PC-3 (cell line): ENCODE measurements at places on chromosomes 3 and 15. TPM values are rescaled to one million over a fixed set of nuclear protein-coding genes. Genes with fewer than 3 reads are reported as not detected.

DNA sequence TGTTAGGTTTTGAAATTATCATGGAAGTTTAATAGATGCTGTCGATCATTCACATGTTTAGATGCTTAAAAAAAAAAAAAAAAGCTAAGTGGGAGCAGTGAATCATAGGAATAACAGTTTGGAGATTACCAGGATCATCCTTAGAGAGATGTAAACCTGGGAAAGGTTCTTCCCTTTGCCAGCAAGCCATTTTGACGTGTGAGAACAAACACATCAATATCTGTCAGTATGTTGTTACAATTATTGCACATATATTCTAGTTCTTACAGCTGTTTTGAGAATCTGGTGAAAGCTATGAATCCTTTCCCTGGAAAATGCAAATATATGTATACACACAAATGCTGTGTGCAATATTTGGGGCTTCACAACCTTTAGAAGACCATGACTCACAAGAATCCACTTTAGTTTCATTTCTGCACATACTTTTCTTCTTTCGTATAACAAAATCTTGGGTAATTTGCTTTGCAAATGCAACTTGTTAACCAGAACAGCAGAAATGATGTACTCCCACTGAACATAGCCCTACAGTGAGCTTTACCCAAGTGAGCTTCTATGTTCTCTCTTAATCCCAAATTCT is 12.0 kb downstream of the NFKBIZ start:
- DNase-seq, result no peak

DNA sequence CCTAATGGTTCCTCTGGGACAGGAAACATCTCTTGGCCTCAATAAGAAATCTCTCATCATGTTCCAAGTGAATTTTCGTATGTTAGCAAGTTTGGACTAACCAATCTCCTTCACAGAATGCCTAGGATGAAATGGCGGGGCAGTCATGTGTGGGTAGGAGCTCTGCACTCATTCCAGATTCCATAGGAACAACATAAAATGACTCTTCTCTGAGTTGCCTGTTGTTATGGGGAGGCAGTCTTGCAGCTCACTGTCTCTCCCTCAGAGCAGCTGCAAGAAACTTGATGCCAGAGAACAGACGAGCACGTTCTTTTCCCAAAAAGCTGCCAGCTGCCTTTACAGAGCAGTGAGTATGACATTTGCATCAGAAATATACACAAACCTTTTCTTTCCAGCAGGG is 34.1 kb downstream of the SPATA12 start:
- DNase-seq, result no peak

DNA sequence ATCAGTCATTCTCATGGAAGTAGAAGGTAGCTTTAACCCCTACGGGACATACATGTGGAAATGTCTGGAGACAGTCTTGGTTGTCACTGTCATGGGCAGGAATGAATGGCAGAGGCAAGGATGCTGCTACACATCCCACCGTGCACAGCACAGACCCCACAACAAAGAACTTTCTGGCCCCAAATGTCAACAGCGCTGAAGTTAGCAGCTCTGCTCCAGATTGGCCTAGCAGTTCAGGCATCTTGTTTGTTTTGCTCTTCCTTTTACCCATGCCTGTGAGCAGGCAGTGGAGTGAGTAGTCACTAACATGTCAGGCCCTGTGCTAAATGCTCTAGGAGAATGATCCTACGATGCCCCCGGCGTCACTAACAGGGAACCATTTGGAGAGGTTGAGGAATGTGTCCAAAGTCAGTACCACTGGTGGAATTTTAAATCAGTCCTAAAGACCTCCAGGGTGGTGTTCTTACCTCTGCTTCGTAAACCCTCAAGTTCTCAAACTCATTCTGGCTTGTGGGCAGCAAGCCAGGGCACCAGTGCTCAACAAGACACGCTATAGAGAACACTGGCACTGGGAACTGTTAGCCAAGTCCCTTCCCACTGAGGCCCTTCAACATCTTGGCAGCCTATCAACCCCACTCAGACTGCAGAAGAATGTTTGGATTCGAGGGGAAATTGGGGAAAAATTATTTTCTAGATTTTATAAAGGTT is 142.2 kb downstream of the FOXP1 start:
- no peak for DNase-seq

DNA sequence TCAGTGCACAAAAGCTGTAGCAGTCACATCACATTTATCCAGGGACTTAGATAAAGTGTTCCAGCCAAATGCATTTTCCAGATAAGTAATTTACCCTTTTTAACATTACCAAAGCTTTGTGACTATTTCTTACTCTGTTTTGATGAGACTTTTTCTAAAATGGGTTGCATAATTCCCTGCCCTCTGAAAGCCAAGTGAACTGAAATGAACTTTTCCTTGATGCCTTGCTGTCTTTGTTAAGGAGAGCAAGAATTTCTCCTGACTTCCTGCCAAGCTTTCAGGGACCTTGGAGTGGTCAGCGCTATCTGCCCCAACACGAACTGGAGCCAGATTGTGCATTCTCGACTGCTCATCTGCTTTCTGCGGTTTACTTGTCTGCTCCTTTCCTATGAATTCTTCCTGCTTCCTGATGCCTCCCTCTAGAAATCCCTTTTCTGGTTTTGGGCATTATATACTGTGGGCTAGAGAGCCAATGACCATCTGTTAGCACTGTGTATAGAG is 34.8 kb downstream of the EIF4E3 start:
- DNase-seq, result no peak

DNA sequence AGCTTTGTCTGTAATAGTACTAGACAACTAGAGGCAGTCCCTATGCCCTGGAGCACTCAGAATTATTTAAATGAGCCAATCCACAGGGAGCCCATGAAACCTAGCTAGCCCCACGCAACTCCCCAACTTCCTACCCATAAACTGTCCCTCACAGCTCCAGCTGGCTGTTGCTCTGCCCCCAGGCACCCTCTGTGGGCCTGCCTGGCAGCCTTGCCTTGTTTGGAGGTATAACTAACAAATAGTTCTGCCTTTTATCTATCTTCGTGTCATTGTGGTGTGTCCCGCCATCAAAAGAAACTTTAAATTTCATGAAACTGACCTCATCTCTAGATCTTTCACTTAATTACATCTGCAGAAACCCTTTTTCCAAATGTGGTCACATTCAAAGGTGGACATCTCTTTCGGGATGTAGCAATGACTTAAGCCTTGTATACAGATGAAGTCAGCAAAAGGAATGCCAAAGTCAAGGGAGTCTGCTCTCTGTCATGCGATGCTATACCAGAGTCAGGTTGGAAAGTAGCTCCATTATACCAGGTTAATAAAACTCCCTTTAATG is 1.8 kb upstream of the RTP3 start:
- DNase-seq, result peak; percentile 64

GRCh38 chr3:170622369-170623159 is 36.7 kb upstream of the SLC7A14 start:
- DNase-seq, result no peak

GRCh38 chr15:41231422-41232226 is 556 bp downstream of the CHP1 start:
- no peak for DNase-seq

DNA sequence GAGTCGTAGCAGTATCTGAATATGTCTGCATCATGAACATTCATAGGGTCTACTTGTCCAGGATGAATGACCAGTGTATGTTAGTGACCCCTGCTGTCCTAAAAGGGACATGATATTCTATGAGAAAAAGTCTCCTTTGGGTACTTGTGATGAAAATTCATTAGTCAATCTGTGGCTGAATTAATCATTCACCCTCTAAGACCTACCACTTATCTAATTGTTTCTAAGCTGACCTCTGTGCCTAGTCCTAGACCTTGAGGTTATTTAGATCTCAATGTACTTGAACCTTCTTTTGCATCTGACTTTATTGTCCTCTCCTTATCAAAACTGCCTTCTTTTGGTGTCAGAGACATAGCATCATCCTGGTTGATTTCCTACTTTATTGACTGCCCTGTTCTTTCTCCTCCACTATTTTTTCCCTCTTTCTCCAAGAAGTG is 799.3 kb downstream of the DIPK2A start:
- DNase-seq, result peak; percentile 45

- DNase-seq, result peak; percentile 95
Observed at GRCh38 chr3:72520690-72521308, 327.4 kb downstream of the SHQ1 start.

DNA sequence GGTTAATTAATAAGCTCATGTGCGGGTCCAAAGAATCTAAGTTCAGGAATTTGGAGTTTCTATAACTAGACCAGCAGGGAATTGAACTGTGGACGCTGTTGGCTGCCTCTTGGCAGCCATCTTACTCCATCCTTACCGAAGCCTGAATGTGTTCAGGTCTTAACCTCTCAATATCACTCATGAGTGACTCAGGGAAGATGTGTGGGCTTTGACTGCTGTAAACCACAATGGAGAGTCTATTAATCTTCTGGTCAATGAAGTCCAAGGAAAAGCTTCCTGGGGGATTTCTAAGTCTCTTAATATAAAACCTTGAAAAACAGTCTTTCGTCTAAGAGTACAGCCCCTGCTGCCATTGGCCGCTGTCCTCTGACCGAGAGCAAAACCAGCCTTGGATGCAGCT is 46.7 kb upstream of the OXTR start:
- DNase-seq, result no peak

GRCh38 chr3:32421185-32421584 is 29.5 kb downstream of the CMTM7 start:
- DNase-seq, result peak; percentile 23

- DNase-seq, result no peak
Observed at GRCh38 chr3:130758624-130759369, 12.2 kb upstream of the PIK3R4 start.

DNA sequence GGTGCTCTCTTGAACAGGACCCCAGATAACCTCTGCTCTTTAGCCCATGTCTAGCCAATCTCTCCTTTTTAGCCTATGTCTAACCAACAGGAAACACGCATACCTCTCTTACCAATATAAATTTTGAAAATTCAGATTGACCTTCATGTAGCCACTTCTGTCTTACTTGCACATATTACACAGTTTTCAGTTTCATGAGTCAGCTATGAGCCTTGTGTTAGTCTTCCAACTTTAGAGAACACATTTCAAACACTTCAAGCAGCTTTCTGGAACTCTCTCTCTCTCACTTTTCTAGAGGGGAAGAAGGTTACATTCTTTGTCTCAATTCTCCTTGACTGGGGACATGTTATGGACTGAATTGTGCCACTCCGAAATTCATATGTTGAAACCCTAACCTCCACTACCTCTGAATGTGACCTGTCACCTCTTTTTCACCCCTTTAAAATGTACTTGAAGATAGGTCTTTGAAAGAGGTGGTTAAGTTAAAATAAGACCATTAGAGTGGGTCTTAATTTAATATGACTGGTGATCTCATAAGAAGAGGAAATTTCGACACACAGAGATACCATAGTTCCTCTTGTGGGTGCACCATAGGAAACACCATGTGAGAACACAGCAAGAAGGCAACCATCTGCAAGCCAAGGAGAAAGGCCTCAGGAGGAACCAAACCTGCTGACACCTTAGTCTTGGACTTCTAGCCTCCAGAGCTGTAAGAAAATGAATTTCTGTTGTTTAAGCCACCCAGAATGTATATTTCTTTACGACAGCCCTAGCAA is 480.3 kb upstream of the ALCAM start:
- peak; percentile 63 for DNase-seq

DNA sequence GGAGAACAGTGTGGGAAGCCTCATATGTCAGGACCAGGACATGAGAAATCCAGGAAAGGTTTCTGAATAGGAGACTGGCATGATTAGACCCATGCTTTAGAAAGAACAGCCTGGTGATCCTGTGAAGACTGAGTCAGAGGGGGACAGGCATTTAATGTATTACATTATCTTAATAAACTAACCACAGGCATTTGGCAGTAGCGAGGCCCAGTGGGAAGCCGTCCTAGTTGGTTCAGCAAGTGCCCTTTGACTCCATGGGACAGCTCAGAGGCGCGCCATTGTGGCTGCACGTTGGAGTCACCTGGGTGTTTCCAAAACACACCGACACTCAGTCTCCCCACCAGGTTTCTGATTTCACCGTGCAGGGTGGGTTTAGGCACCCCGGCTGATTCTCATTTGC is 90.5 kb upstream of the DGKG start:
- peak; percentile 95 for DNase-seq

- DNase-seq, result no peak
Observed at GRCh38 chr3:197485143-197485542, 70.6 kb downstream of the BDH1 start.

DNA sequence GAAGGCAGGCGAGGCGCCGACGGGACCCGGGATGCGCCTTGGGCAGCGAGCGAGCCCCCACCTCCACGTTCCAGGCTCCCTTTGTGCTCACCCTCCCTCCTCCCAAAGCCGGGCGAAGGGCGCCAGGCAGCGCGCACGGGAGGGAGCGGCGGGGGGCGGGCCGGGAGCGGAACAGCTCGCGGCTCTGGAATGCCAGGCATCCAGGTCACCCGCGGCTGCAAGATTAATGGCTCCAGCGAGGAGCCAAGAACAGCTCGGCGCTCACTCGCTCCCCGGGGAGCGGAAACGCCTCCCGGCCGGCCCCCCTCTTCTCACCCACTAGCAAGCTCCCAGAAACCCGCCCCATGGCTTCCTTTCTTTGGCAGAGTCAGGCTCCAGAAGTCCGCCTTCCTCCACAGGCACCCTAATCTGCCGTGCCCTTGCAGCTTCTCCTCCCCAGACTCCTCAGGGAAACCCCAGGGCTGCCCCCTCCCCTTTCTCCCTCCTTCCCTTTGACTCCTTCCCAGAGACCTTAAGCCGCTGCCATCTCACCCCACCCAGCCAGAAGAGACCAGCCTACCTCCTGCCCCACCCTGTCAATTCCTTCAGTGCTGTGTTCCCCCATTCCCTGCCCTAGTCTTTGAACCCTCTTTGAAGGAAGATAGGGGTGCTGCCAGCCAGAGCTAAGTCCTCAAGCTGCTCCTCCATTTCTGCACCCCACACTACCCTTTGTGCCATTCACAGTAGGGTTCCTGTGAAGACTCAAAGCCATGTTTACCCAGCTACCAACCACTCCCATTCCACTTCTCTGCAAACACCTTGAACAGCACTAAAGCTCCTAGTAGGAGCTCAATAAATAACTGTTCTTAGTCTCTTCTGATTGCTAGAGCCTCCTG is 9.9 kb downstream of the AMOTL2 start:
- peak; percentile 94 for DNase-seq

- no peak for DNase-seq
Observed at GRCh38 chr3:127166501-127167065, 26.3 kb upstream of the PRR23E start.

GRCh38 chr15:79632457-79632856 is 200.3 kb downstream of the MINAR1 start:
- no peak for DNase-seq

DNA sequence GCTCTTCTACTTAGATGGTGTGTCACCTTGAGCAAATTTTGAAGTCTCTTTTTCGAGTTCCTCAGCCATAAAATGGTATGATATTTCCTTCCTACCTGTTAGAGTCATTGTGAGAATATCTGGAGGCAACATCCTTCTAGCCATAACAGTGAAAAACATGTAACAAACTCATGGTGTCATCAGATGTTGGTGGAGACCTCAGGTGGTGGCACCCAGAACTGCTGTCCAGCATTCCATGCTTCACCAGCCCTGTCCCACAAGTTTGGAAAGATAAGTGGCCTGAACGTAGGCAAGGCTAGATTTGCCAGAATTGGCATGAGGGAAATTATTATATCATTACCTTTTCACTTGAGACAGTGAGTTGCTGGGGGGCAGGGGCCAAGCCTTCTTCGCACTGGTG is 30.4 kb downstream of the GASK1A start:
- DNase-seq, result no peak

GRCh38 chr3:188326968-188327367 is 173.0 kb downstream of the LPP start:
- DNase-seq, result no peak

- DNase-seq, result peak; percentile 27
Observed at GRCh38 chr3:134312072-134312872, 61.6 kb upstream of the RYK start.

The DUOXA1 gene
- total RNA-seq, result 1.3 TPM in 1 of 2 replicates, not detected in the other

The LIPC gene
- not detected in 2 replicates for total RNA-seq

The TMEM39A gene
- 49.1 and 56.5 TPM in 2 replicates for total RNA-seq

The MYO5C gene
- total RNA-seq, result 16.7 and 17.7 TPM in 2 replicates

The UBP1 gene
- 49.3 and 57.5 TPM in 2 replicates for total RNA-seq

The KCNMB2 gene
- not detected in 2 replicates for total RNA-seq
